Liver (tissue), 10 donors: ENCODE measurements at places on chromosomes 2 and 18. TPM values are rescaled to one million over a fixed set of nuclear protein-coding genes. Genes with fewer than 3 reads are reported as not detected.
A peak's percentile ranks its signal among the peaks of the same experiment; 100 is the strongest.

GRCh38 chr2:25071966-25072365, 30.1 kb downstream of the EFR3B start:
- H3K27me3 ChIP-seq, result no peaks in the 10 kb centered on the region
- no peaks in the 10 kb centered on the region for H3K4me1 ChIP-seq
- H3K4me3 ChIP-seq, result no peak overlapping the region
- H3K36me3 ChIP-seq, result no peaks in the 10 kb centered on the region

GRCh38 chr2:53286345-53286744, 481.3 kb upstream of the CHAC2 start:
- H3K36me3 ChIP-seq, result no peaks in the 10 kb centered on the region
- no peak for DNase-seq
- H3K27ac ChIP-seq, result no peak overlapping the region

GRCh38 chr2:94958245-94958644, 67.3 kb upstream of the MAL start:
- H3K36me3 ChIP-seq, result no peaks in the 10 kb centered on the region
- peaks cover 4% of the 10 kb centered on the region for H3K27me3 ChIP-seq
- DNase-seq, result no peak

DNA sequence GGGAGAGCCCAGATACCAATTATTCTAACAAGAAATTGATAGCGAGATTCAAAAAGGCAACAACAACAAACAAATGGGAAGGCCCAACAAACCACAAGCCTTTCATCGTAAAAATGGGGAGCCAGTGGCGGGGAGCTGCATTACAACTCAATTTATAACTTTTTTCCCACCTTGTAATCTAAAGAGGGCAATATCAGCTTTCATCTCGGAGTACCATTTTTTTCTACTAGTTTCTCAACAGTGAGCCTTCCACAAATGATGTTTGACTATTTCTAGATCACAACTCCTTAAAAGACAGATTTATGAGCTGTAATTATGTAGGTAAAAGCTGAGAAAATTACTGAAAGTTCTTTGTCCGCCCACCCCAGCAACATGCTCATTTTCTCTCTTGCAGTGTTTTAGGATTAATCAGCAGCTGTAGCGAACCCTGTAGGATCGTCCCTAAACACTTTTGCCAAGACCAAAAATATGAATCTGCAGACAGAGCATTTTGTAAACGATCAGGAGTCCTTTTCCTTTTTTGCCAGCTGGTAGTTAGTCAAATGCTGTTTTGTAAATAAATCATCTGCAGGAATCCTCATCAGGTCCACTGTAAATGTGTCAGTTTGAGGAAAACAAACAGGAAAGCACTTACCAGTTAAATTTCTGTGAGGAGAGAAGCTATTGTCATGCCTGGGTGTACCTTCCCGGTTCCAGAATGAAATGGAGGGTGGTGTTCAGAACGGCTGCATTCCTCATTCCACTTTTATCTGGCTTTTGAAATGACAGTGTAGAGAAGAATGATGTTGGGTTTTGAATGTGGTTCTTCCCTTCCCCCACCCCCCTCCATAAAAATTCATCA, 53.2 kb downstream of the EEF1B2 start:
- no peak overlapping the region for H3K4me3 ChIP-seq
- H3K4me1 ChIP-seq, result no peaks in the 10 kb centered on the region
- H3K27me3 ChIP-seq, result peaks cover 5% of the 10 kb centered on the region
- no peak overlapping the region for H3K27ac ChIP-seq

GRCh38 chr18:10418836-10419235, 35.6 kb upstream of the APCDD1 start:
- no peak for DNase-seq
- no peaks in the 10 kb centered on the region for H3K4me1 ChIP-seq
- H3K36me3 ChIP-seq, result no peaks in the 10 kb centered on the region
- no peak overlapping the region for H3K27ac ChIP-seq
- H3K4me3 ChIP-seq, result no peak overlapping the region

GRCh38 chr2:146321175-146321574, 1523.7 kb upstream of the ACVR2A start:
- H3K27me3 ChIP-seq, result no peaks in the 10 kb centered on the region
- no peak for DNase-seq
- H3K27ac ChIP-seq, result no peak overlapping the region
- H3K4me1 ChIP-seq, result no peaks in the 10 kb centered on the region

DNA sequence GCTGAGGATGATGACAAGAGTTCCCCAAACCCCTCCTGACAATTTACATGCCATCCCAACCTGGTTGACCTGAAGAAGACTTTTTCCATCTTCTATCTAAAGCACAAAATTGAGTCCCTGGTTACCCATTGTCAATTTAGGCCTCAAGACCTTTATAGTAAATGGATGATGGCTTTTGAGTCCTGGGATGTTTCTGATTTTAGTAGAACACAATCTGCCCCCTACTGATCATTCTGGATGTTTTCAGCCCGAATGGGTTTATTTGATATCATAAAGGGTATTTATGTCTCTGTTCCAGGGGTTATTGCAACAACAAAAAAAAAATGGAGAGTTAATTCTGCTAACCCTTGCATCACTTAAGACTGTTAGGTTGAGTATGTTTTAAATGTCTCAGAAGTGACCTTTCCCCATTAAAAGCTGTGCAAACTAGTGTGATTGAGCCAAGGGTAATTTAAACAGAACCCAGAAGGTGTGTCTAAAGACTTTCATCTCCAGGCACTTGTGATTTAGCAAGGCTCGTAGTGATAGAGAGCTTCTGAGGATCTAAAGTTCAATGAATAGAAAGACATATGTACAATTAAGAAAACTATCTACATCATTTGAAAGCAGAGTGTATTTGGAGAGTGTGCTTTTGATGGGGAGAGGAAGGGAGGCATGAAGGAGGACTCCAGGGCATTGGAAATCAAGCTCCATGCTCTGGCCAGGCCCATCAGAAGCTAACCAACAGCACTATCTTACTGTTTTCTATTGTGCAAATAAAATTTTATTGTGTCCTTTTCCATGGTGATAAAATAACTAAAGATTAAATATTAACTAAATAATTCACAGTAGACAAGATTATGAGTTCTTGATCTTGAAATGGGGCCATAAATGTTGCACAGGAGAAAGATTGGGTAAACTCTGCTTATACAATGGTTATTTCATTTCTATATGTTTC, 96.6 kb upstream of the NOSTRIN start:
- DNase-seq, result no peak
- H3K27me3 ChIP-seq, result no peaks in the 10 kb centered on the region
- no peak overlapping the region for H3K27ac ChIP-seq

DNA sequence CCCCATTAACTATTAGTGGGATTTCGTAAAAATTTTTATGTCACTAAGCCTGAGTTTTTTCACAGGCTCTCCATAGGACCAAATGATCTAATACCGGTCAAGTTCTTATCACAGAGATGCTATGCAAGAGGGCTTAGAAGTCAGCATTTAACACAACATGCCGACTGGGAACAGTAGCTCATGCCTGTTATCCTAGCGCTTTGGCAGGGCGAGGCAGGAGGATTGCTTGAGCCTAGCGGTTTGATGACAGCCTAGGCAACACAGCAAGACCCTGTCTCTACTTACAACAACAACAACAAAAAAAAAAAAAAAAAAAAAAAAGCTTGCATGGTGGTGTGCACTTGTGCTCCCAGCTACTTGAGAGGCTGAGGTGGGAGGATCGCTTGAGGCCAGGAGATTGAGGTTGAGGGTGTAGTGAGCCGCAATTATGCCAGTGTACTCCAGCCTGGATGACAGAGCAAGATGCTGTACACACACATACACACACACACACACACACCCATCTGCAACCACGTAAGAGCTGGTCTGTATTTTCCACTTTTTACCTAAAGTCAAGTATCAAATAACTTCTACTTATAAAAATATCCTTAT, 67.6 kb upstream of the FAM124B start:
- no peak for DNase-seq
- H3K4me3 ChIP-seq, result no peak overlapping the region
- H3K27me3 ChIP-seq, result no peaks in the 10 kb centered on the region
- no peaks in the 10 kb centered on the region for H3K4me1 ChIP-seq
- peaks cover 12% of the 10 kb centered on the region for H3K36me3 ChIP-seq

GRCh38 chr18:48719974-48720654, 181.3 kb downstream of the CTIF start:
- no peak overlapping the region for H3K27ac ChIP-seq
- H3K27me3 ChIP-seq, result no peaks in the 10 kb centered on the region
- H3K4me3 ChIP-seq, result no peak overlapping the region

DNA sequence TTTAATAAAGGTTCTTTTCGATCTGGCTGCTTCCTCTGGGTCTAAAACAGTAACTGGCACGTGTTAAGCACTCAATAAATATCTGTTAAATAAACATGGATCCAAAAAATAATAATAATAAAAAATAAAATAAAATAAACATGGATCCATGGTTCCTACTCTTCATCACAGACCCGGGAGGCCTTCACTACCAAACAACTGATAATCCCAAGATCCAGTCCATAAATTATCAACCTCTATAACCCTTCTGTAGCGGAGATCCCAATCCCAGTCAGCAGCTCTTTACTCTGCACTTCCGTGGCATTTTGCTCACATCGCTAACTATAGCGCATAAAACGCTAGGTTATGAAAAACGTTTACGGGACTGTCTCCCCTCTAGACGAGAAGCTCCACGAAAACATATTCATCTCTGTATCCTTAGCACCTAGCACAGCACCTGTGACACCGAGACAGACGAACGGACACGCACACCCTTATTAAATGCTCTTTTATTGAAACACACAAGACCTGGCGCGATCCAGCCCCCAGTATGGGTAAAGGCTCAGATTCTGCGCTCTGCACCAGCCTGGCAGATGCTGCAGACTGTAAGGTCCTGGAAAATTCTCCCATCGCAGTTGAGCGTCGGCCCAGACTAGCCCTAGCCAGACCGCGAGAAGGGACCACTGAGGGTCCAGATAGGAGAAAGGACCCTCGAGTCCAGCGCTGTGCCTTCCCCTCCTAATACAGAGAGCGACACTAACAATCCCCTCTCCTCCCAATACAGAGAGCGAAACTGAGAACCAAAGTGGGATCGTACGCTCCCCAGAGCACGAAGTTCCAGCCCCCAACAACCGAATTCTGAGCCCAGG, 770 bp downstream of the NBAS start:
- peak overlapping the region; percentile 67 for H3K27ac ChIP-seq
- no peaks in the 10 kb centered on the region for H3K27me3 ChIP-seq
- H3K4me1 ChIP-seq, result peaks cover 15% of the 10 kb centered on the region
- peak; percentile 54 for DNase-seq
- peak overlapping the region; percentile 69 for H3K4me3 ChIP-seq
- H3K36me3 ChIP-seq, result peaks cover 2% of the 10 kb centered on the region

GRCh38 chr2:41160439-41160838, 708.5 kb upstream of the SLC8A1 start:
- H3K4me1 ChIP-seq, result no peaks in the 10 kb centered on the region
- H3K36me3 ChIP-seq, result no peaks in the 10 kb centered on the region

DNA sequence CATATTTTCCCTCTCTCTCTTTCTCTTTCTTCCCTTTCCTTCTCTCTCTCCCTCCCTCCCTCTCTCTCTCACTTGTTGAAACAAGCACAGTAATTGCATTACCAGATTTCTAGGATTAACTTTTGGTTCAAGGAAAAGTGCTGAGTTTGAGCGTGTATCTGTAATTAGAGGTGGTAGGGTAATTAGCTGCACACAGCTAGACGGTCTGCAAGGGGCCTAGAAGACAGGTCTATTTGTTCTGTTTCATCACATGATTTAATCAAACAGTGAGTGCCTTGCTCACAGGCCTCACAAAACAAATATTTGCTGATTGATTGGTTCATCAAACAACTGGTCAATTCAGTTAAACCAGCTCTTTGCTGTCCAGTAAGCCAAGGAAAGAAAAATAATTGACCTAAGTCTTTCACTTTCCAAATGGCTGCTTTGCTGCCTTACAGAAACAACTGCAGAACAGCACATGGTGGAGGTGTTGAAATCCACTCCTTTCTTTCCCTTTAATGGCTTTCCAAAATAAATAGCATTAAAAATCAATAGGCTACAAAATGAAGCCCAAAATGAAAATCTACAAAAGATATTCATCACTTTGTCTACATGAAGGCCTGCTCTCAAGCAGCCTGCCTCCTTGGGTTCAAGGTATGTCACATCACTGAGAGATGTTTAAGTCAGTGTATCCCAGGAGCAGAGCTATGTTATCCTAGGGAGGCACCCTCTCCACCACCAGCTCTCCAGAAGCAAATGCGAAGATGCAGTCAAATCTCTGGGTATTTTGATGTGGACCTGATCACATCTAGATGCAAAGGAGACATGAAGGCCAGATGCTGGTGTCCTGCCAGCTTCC, 264.4 kb upstream of the SIX2 start:
- no peaks in the 10 kb centered on the region for H3K36me3 ChIP-seq
- H3K4me3 ChIP-seq, result no peak overlapping the region
- no peaks in the 10 kb centered on the region for H3K27me3 ChIP-seq
- peaks cover 9% of the 10 kb centered on the region for H3K4me1 ChIP-seq
- H3K27ac ChIP-seq, result peak overlapping the region; percentile 69

DNA sequence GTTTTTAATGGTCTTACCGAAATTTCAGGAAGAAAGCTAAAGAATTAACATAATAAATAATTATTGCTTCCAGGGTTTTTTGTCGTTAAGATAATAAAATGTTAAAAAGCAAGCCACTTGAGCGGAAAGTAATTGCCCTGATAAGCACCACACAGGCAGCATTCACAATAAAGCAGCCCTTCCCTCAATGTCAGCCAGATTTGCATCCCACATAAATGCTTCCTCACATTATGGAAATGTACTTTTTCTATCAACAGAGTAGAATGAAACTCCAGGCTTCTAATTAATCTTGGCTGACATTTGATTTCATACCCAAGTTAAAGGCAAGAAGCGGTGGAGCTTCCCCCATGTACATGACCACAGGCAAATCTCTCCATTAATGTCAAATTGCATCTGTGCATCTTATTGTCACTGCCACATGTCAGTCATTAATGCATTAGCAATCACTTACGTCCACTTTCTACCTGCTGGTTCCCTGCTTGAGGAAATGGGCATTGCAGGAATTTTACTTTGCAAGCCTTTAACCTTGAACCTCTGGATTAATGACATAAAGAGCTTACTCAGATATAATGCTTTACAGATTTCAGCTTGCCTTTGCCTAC, 26.2 kb downstream of the PTPRM start:
- no peaks in the 10 kb centered on the region for H3K4me1 ChIP-seq

DNA sequence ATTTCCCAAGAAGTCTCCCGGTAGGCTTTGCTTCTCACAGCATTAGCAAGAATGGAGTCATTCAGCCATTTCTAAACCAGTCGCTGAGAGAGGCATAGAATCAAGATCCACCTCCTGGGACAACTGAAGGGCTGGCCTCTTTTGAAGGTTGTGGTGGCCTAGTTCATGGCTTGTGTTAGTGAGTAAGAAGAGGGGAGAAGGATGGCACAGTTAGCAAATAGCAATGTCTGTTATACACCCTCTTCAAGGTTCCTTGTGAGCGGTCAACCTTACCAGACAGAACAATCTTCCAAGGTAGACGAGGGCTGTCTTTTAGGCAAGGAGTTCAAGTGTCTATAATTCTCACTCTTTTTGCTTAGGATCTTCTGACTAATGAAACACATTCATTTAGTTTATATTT, 35.4 kb upstream of the DNAH7 start:
- no peak overlapping the region for H3K4me3 ChIP-seq
- H3K27me3 ChIP-seq, result no peaks in the 10 kb centered on the region
- H3K4me1 ChIP-seq, result no peaks in the 10 kb centered on the region
- H3K36me3 ChIP-seq, result no peaks in the 10 kb centered on the region
- no peak for DNase-seq
- no peak overlapping the region for H3K27ac ChIP-seq

The HMSD gene
- 0.28 TPM for total RNA-seq

The TANK gene
- total RNA-seq, result 46.0 TPM

The SLC38A11 gene
- total RNA-seq, result 1.7 TPM

The GRB14 gene
- total RNA-seq, result 51.0 TPM
